SHP77 treated with DMSO at 0.1 percent for 48 hours (cell line): ENCODE measurements at places on chromosomes 13 and 19.

DNA sequence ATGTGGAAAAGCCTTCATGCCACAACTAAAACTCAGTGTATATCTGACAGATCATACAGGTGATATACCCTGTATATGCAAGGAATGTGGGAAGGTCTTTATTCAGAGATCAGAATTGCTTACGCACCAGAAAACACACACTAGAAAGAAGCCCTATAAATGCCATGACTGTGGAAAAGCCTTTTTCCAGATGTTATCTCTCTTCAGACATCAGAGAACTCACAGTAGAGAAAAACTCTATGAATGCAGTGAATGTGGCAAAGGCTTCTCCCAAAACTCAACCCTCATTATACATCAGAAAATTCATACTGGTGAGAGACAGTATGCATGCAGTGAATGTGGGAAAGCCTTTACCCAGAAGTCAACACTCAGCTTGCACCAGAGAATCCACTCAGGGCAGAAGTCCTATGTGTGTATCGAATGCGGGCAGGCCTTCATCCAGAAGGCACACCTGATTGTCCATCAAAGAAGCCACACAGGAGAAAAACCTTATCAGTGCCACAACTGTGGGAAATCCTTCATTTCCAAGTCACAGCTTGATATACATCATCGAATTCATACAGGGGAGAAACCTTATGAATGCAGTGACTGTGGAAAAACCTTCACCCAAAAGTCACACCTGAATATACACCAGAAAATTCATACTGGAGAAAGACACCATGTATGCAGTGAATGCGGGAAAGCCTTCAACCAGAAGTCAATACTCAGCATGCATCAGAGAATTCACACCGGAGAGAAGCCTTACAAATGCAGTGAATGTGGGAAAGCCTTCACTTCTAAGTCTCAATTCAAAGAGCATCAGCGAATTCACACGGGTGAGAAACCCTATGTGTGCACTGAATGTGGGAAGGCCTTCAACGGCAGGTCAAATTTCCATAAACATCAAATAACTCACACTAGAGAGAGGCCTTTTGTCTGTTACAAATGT is 16.4 kb downstream of the ZNF175 start:
- no peak for DNase-seq

DNA sequence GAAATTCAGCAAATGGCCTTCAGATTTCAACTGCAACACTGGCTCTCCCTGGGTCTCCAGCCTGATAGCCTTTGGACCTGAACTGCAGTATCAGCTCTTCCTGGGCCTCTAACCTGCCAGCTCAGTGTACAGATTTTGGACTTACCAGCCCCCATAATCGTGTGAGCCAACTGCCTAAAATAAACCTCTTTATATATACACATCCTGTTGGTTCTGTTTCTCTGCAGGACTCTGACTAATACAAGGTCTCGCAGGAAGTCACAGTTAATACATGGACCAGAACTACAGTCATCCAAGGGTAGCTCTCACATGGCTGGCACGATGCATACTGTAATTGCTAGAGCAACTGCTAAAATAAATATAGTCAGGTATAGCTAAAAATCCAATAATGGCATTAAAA is 85.1 kb downstream of the KATNAL1 start:
- DNase-seq, result no peak

- no peak for DNase-seq
Measured at GRCh38 chr13:44063881-44064280, 184.2 kb downstream of the LACC1 start.

- no peak for DNase-seq
Measured at GRCh38 chr13:75961911-75962310, 325.8 kb downstream of the LMO7 start.

- no peak for DNase-seq
Measured at GRCh38 chr19:46954993-46955812, 64.4 kb upstream of the NPAS1 start.

GRCh38 chr13:37149380-37149779 is 43.9 kb upstream of the CSNK1A1L start:
- DNase-seq, result no peak

GRCh38 chr13:110877737-110878258 is 37.1 kb downstream of the ANKRD10 start:
- no peak for DNase-seq

- peak; percentile 76 for DNase-seq
Measured at GRCh38 chr19:7874076-7874896, at the start of gene PRR36. PRR36 (minus strand) TSS chr19:7874390; CDS start chr19:7873689, 701 bp downstream.

DNA sequence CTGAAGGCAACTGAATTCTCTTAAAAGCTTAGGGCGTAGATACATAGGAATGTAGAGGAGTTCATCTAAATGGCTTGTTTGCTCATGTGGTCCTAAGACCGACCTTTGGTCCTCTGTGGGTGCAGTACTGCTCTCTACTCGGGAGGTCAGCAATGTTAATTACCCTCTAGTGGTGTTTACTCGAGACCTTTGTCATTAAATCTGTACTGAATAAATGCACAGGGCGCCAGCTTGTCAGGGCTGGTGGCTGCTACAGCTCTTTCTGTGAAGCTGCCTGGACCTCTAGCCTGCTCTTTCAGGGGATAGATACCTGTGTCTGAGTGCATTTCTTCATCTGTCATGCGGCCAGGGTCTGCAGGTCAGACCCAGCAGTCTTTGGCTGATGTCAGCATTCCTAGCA is 29.2 kb upstream of the MPHOSPH8 start:
- DNase-seq, result no peak

- DNase-seq, result no peak
Measured at GRCh38 chr13:32407854-32408253, 20.1 kb downstream of the N4BP2L1 start.

DNA sequence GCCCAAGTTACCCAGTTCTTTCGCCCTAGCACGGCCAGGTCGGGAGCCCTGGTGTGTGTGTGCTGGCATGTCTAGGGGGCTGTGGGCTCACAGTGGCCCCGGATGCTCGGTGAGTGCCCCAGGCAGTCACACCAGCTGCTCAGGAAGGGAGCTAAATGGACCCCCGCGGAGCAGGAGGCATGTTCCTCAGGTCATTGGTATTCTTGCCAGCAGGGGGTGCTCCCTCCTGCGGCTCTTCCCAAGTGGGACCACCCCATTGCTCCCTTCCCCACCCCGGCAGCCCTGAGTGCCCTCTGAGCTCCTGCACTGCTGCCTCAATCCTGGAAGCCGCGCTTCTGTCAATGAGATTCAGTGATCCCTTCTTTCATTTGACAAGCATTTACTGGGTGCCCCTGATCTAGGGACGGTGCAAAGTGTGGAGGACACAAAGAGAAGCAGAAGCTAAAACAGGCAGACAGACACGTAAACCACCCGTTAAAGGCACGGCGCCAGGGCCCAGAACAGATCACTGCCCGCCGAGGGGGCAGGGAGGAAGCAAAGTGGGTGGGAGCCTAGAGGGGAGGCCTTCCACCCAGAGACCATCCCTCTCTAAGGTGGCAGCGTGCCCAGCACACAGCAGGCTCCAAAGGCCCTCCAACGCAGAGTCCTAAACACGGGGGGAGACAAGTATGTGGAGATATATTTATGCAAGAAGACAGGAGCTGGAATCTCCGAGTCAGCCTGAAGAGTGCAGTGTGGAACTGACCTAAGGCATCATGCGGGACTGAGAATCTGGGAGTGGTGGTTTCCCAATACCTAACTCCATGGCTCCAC is 5.2 kb upstream of the ADPRHL1 start:
- DNase-seq, result no peak

DNA sequence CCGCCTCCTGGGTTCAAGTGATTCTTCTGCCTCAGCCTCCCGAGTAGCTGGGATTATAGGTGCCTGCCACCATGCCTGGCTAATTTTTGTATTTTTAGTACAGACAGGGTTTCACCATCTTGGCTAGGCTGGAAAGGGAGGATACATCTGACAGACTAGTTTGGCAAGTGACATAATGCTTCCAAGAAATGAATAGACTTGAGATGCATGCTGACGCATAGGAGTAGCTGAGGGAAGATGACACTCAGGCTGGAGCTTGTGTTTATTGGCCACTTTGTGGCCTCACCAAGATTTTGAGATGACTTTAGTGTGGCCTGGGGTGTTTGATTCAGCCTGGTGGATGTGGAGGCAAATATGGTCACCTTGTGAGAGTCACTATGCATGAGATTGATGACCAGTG is 4.0 kb downstream of the ZNF586 start:
- DNase-seq, result no peak

DNA sequence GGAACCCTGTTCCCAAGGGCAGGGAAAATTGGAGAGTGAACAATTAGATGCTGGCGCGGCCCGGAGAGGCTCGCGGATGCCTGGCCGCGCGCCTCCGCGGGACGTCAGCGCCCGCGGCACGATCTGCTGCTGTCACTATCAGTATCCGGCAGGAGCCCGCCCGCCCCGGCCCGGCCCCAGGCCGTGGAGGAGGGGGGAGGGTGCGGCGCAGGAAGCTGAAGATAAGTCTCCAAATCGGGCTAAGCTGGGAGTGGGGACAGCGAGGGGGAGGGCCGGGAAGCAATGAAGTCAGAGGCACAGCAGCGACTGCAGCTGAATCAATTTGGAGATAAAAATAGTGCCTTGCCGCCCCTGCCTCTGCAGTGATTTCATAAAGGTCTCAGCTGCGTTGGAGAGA is 441.5 kb upstream of the KLF12 start:
- DNase-seq, result peak; percentile 42

- no peak for DNase-seq
Measured at GRCh38 chr19:4570916-4571304, 11.4 kb upstream of the SEMA6B start.

DNA sequence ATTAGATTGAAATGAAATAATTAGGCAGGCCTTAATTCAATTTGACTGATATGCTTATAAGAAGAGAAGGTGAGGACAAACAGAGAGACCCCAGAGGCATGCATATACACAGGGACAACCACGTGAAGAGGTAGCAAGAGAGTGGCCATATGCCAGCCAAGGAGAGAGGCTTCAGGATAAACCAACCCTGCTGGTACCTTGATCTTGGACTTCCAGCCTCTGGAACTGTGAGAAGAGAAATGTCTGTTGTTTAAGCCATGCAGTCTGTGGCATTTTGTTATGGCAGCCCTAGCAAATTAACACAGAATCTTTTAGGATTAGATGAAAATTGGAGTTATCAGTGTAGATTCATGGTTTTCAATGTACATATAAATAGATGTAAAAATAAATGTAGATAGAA is 120.1 kb downstream of the KCTD15 start:
- DNase-seq, result no peak

DNA sequence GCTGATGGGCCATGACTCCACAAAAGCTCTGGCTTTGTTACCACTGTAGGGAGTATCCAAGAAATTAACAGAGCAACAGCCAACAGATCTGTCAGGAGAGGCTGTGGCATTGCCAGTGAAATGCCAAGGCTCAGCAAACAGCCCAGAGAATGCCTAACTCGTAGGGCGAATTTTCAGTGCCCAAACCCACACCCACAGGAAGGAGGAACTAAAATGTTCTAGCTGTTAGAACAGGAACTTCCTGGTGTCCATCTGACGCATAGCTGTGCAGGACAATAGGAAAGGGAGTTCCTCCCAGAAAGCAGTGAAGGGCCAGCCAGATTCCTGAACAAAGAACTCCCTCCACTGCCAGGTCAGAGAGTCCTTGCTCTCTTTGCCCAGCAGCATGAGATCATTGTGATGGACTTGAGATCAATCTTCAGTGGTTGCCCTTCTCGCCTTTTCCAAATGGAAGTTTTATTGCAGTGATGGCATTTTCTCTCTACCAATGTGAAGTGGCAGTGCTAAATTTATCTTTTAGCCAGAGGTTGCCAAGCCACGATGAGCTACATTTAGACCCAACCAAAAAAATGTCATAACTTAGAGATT is 224.2 kb upstream of the STARD13 start:
- no peak for DNase-seq

GRCh38 chr19:6020166-6020882 is 42.4 kb upstream of the RANBP3 start:
- peak; percentile 77 for DNase-seq

GRCh38 chr19:23771761-23772674 is 13.3 kb upstream of the ZNF681 start:
- no peak for DNase-seq

DNA sequence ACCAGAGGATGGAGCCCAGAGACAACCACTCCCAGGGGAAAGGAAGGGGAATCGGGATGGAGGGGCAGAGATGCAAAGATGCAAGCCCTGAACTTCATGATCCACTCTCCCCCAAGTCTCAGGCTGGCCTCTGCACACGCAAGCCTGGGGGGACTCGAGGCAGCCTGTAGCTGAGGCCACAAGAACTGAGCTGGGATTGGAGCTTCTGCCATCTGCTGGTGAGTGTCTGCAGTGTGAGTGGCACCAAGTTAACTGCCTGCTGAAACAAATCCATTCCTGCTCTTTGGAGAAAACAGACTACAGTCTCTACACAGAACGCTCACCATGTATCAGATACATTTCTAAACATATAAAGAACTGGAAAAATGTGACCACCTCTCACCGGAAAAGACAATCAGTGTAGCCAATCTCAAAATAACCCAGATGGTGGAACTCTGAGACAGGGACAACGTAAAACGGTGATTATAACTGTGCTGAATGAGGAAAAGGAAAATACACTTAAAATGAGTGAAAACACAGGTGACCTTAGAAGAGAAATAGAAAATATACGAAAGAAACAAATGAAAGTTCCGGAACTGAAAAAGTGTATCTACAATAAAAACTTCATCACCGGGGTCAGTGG is 62.1 kb downstream of the KLF2 start:
- DNase-seq, result no peak

GRCh38 chr19:12953799-12954611 is 3.0 kb downstream of the GADD45GIP1 start:
- DNase-seq, result no peak

DNA sequence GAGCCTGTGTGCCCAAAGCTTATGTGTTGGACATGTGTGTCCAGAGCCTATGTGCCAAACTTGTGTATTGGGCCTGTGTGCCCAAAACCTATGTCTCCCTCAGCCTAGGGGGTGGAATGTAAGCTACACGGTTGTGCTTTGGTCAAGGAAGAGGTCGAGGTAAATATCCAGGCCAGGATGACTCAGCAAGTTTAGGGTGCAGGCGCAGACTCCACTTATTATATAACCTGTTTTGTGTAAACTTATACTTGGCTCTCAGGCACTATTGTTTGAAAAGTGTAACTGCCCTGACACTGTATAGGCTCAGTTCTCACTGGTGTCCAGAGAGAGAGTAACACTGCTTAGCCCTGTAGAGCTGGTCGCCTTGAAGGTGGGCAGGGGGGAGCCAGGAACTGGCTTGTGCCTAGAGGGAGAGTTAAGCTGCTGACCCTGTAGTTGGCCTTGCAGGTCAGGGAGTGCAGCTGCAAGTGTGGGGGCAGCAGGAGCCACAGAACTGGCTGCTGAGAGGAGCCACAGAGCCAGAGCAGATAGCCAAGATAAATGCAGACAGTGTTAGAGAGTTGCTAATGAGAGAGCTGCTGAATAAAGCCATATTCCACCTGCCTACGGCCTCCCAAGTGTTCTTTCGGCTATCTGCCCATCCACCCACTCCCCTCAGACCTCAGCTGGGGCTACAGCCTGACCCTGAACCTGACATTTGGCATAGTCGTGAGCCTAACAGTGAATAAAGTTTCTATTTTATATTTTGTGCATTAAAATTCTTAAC is 517.2 kb upstream of the SLITRK1 start:
- no peak for DNase-seq

DNA sequence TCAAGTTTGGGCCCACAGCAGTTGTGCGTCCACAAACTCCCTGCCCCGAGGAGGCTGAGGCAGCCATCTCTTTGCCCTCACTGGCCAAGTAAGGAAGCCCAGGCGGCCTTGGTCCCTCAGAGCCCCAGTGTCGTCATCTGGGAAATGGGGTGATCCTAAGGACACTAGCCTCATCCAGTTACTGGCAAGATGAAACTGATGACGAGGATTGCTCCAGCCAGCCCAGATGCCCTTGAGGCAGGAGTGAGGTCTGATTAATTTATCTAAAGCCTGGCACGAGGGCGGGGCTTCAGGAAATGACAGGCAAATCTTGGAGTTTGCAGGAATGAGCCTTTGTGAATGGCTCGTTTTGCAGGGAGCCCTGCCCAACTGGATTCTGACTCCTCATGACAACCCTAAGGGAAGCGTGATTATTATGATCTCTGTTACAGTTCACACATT is 5.6 kb downstream of the LIPE start:
- no peak for DNase-seq
